ENCODE measurements at places on chromosomes 1 and 21. TPM values are rescaled to one million over a fixed set of nuclear protein-coding genes. Genes with fewer than 3 reads are reported as not detected.

The NBPF4 gene
- total RNA-seq: not detected

The JAK1 gene
- total RNA-seq: 164 TPM

The FCER1G gene
- total RNA-seq: 0.59 TPM

The FCRL1 gene
- total RNA-seq: not detected

The SLC1A7 gene
- not detected for total RNA-seq

The HRNR gene
- total RNA-seq: not detected

The PEX14 gene
- total RNA-seq: 18.0 TPM

The LSS gene
- 133 TPM for total RNA-seq

The HSF2BP gene
- 3.6 TPM for total RNA-seq

The FMO4 gene
- 0.89 TPM for total RNA-seq

The HSD3B1 gene
- not detected for total RNA-seq

The ATP1A4 gene
- not detected for total RNA-seq

The ITLN2 gene
- not detected for total RNA-seq

The KIF14 gene
- total RNA-seq: 8.8 TPM

The LIPI gene
- not detected for total RNA-seq

All from smooth muscle cell of the umbilical artery (primary cell).